ENCODE measurements at places on chromosomes 7 and 10. TPM values are rescaled to one million over a fixed set of nuclear protein-coding genes. Genes with fewer than 3 reads are reported as not detected.

The WIPF3 gene
- total RNA-seq: not detected

The PNLIPRP2 gene
- not detected for total RNA-seq

The CADPS2 gene
- total RNA-seq: 15.3 TPM

The BBS9 gene
- total RNA-seq: 26.8 TPM

The LRWD1 gene
- 15.3 TPM for total RNA-seq

The TSPAN12 gene
- total RNA-seq: 1.1 TPM

Measured in hair follicle dermal papilla cell (primary cell).